ENCODE measurements at places on chromosomes 1 and 21.
A peak's percentile ranks its signal among the peaks of the same experiment; 100 is the strongest.

DNA sequence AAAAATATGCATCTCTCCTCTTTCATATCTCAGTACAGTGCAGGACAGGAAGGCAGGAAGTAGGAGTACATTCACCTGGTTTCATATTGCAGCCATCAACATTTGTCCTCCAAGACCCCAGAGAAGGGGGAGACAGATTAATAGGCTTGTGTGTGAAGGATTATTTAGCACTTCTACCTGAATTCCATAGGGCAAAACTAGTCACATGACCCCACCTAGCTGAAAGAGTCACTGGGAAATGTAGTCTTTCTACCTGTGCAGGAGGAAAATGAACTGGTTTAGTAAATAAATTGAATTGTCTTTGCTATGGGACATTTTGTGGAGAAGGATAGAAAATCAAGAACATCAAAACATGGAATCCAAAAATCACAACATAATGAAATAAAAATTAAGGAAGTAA, 13.9 kb upstream of the TRIM33 start:
- peak; percentile 4 for DNase-seq

- peak; percentile 65 for DNase-seq
These were observed 175.0 kb downstream of the SMYD3 start for GRCh38 chr1:246332078-246332477.

DNA sequence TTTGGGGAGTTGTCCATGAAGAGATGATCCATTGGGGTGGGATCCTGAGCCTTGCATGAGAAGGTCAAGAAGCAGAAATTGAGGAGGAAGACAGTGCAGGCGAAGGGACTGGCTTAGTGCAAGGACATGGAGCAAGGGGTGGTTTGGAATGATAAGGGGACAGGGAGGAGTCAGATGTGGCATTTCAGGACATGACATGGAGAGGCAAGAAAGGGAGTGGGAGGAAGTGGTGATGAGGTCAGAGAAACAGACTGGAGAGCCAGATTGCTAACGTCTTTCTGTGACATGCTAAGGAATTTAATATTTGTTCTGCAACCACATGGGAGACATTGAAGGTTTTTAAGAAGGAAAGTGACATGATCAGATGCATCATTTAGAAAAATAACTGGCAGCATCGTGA, 346.8 kb upstream of the FMN2 start:
- no peak for DNase-seq

DNA sequence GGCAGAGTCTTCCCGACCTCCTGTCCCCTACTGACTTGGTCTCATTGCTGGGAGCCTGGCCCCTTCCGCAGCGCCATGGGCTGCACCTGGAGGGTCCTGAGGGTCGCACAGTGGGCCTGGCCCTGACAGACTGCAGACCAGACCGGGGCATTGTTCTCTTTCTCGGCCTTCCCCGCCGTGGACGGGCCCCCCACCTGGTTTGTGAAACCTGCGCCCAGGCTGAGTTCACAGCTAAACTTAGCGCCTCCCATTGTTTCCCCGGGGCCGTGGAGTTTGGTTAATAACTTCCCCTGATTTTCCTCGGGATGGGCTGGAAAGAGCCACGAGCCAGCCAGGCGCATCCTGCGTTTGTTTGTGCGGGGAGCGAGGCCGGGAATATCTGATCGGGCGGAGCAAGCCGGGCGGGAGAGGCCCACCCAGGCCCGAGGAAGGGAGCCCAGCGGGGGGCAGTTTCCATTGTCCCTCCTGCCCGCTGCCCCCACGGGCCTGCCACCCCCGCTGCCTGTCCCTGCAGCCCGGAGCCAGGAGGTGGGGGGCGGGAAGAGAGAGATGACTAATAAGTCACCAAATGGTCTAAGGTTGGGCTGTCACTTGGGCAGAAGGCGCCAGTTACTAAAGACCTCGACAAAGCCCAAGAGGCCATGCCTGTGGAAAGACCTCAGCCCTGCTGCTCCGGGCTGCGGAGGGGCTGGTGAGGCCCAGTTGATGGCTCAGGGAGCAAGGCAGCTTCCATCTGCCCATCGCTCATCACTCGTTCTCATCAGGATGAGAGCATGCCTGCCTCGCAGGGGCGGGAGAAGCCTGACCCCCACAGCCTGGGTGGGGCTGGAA, 39.0 kb upstream of the ARHGEF16 start:
- no peak for DNase-seq

GRCh38 chr1:14516974-14517840, 81.3 kb upstream of the KAZN start:
- DNase-seq: no peak

- DNase-seq: no peak
These were observed 18.3 kb downstream of the NFYC start for GRCh38 chr1:40709802-40710278.

Data from activated CD4-positive, alpha-beta T cell treated with anti-CD3 and anti-CD28 coated beads, Interleukin-2, Interleukin-6, amounts not matched to agents 100 ng/mL and 50 ng/mL, durations not matched to agents 16 hours and 8 hours (primary cell).